ENCODE measurements at places on chromosomes 12 and 14.

DNA sequence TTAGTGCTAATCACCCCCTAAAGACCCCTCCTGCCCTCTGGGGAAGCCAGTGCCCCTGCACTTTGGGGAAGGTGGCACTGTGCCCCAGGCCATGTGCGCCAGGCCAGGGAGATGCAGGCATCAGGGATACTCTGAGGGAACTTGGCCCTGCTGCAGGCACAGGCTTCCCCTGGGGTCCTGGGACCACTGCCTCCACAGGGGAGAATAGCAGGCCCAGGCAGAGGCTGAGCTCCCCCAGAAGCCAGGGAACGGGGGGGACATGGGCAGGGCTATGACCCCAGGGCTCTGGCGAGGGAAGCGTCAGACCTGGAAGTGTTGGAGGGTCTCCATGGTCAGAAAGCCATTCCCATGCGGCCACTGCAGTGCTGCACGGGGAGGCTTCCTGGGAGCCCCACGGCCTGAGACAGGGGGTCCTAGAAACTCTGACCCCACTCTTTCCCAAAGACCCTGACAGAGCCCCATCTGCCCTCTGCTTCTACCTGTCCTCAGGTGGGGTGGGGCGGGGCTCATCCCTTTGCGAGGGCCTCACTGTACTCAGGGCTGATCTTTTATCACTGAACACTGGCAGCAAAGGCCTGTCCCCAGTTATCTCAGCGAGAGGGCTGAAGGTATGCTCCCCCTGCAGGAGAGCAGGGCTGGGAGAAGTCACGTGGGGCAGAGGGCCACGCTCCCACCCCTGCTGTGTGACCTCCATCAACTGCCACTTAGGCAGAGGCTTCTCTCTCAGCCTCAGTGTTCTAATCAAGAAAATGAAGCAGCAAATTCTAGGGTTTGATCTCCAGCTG lies 160.0 kb downstream of the CALM1 start:
- no peak for DNase-seq

- no peak for DNase-seq
Measured at GRCh38 chr12:83198291-83199015, 511.7 kb downstream of the TMTC2 start.

GRCh38 chr12:12979126-12979525 lies 20.9 kb downstream of the HEBP1 start:
- no peak for DNase-seq

GRCh38 chr12:16454481-16454880 lies 107.0 kb downstream of the MGST1 start:
- DNase-seq, result no peak

DNA sequence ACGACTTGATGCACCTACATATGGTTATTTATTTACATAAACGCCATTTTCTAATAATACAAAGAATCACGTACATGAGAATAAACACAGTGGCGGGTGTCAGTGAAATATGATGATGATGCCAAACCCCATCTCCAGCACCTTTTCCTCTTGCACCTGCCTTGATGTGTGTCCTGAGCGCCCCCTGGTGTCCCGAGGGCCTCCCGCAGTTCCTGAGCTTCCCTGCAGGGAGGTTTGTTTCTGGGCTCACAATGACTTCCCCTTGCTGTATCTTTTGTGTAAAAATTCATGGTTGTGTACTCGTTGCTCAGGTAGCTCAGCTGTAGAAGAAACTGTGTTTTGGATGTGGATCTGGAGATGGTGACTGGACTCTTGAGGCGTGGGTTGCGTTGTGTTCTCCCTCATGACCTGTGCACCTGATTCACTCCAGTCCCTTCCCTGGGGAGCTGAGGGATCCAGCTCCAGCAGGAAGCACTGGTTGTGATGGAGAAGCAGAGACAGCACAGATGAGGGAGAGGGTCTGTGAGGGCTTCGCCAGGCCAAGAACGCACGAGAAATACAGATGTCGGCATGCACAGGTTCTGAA lies 1037.8 kb downstream of the TMEM121 start:
- no peak for DNase-seq

- no peak for DNase-seq
Measured at GRCh38 chr12:13992585-13992984, 11.2 kb upstream of the GRIN2B start.

DNA sequence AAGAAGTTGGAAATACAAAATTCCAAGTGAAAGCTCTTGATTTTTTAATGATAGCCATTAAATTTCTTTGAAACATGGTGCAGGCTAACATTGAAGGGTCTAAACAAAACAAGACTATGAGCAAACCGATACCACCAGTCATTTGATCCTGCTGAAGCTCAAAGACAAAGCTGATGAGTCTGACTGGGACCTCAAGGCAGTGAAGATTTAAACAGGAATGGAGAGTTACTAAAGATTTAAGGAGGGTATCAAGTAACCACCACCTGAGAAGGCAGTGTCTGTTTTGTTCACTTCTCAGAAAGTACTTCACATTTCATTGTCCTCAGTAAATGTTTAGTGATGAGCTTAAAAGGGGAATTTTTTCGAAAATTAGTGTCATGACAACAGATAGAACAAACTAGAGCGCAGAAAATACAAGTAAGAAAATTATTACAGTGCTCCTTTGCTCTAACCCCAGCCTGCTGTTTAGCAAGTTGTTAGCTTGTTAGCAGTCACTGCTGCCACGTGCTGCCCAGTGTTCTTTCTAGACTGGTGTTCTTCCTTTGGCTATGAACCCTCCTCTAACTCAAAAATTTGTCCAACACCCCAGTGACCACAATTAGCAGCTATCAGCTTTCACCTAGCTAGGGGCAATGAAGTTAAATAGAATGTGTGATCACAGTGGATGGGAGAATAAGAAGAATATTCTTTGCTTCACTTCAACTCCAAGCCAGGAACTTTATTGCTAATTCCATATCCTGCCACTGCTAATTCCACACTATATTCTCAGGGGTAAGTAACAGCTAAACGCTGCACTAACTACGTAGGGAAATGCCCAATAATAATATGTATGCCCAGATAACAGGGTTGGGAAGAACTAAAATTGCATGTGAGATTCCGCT lies 41.1 kb downstream of the YAF2 start:
- no peak for DNase-seq

- no peak for DNase-seq
Measured at GRCh38 chr12:42237052-42237852, 796 bp downstream of the YAF2 start.

GRCh38 chr12:97899956-97900355 lies 437.4 kb downstream of the RMST start:
- no peak for DNase-seq

DNA sequence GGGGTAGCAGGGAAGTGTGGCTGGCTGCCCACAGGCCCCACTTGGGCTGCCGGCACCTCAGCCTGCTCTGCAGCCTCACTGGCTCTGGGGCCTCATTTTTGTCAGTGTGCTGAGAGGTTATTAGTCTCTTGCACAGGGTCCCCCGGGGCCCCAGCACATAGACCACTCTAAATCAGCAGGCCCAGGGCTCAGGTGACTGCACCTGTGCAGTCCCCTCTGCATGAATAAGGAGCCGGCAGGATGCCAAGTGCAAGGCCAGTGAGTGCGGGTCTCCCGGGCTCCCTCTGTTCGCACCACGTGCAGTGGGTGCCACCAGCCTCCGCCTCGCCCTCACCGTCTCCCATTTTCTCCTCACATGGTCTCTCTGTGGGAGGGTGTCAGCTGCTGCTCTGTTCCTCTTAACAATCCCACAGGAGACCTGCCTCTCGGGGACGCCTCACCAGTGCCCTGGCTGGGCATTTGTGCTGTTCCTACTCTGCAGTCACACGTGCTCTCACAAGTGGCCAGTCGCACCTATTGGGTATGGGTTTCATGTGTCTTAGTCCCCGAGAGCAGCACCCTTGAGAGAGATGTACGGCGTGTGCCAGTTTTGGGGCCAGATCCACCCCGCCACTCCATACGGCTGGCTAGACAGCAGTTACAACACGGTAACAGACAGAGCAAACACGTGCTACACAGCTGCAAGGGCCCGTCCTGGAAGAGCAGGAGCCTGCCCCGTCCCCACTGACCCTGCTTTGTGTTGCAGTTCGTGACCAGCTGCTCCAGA lies 40.4 kb downstream of the MMAB start:
- no peak for DNase-seq

- no peak for DNase-seq
Measured at GRCh38 chr12:69392179-69392928, 32.8 kb downstream of the YEATS4 start.

DNA sequence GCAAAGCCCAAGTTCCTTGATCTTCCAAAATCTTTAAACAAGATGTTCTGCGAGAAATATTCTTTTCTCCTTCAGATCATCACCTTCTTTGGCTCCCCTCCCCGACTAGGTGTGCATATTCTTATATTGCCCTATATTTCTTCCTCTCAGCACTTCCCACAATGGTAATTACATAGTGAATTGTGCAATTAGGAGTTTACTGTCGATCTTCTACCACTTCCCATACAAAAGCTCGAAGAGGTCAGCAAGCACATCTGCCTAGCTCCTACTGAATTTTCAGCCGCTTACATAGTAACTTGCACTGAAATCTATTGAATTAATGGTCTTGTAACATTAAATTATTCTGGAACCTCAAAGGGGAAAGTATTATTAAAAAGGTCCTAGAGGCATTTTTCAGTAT lies 16.7 kb downstream of the OSBPL8 start:
- no peak for DNase-seq

DNA sequence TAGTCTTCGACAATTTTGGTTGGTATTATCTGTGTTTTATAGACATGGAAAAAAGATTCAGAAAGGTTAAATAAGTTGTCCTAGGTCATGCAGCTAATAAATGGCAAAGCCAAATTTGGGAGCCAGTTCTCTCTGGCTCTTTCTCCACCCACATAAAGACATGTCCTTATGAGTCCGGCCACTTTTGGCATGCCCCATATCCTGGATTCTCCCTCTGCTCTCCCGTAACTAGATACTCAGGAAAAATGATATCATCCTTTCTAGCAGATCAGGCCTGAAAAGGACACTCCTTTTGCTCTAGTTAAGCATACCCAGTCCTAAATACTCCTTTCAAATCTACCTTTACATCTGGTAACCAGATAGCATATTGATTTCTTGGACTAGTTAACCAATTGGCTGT lies 64.4 kb downstream of the TTLL5 start:
- no peak for DNase-seq

- no peak for DNase-seq
Measured at GRCh38 chr14:75307700-75308379, 29.2 kb downstream of the FOS start.

DNA sequence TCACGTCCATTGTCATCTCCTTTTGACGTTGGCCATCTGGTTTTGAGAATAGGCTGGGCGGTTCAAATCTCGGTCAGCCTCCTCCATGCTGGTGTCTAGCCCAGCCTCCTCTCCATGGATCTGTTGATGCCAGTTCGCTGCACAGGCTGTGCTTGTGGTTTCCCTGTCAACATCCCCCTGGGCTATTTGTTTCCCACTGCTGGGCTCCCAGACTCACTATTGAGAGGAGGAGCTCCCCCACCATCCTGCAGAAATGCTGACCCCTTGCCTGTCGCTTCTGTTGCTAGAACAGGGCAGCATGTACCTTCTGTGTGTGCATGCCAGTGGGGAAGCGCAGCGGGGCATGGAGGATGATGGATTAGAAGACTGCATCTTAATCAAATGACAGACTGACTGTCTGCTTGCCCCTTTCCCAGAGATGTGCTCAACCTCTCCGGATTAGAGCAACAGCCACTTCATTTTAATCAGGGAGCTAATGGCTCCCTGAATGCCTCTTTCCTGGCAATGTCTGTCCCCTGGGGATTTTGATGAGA lies 170.5 kb downstream of the TSPAN9 start:
- no peak for DNase-seq

DNA sequence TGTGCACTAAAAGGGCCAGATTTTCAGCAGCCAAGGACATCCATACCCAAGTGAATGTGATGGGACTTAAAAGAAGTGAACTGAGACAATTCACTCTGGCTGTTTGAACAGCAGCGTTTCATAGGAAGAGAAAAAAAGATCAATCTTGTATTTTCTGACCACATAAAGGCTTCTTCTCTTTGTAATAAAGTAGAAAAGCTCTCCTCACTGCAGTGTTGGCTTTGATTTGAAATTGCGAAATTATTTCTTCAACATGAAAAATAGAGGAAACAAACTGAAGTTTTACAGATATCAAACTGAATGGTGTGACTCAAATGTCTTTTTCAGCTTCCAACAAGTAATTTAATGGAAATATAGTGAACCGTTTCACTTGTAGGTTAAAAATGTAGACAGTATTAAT lies 11.3 kb upstream of the KCNMB4 start:
- no peak for DNase-seq

- no peak for DNase-seq
Measured at GRCh38 chr14:62528296-62528695, 517.0 kb downstream of the KCNH5 start.

- no peak for DNase-seq
Measured at GRCh38 chr12:119827760-119828159, 49.4 kb downstream of the CIT start.

- DNase-seq, result no peak
Measured at GRCh38 chr12:109720152-109720856, 6.7 kb downstream of the FAM222A start.

DNA sequence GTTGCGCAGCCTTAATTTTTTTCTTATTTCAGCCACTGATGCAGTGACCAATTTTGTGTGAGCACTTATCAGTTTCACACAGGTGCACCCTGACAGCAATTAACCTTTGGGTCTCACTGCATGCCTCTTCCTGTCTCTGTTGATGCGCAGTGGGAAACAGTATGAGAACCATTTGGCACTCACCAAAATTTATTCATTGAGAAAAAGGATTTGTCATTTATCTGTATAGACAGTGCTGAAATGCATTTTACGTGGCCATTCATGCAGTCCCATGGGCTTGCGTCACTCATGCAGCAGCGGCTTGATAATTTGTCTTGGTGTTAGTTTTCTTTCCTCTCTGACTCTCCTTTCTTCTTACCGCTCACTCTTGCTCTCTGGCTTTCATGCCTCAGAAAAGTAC lies 157.5 kb downstream of the C12orf75 start:
- DNase-seq, result peak; percentile 22

DNA sequence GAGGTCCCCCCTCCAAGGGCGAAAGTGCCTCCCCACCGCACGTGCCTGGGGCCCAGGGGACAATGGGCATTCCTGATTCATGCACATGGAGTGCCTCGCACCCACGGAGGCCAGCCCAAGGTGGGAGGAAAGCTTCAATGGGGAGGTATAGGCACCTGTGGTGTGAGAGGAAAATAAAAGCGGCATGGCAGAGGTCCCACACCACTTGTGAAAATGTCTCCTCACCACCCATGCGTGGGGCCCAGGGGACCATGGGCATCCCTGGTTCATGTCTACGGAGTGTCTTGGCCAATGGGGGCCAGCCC lies 384.7 kb downstream of the ALG10 start:
- no peak for DNase-seq

GRCh38 chr12:109539508-109539907 lies 33.8 kb downstream of the MMAB start:
- no peak for DNase-seq

- DNase-seq, result no peak
Measured at GRCh38 chr12:120134307-120134980, 17.9 kb upstream of the RAB35 start.

GRCh38 chr12:125032466-125033152 lies 32.6 kb upstream of the AACS start:
- no peak for DNase-seq

GRCh38 chr12:52198454-52199215 lies 6.8 kb upstream of the KRT80 start:
- DNase-seq, result no peak

GRCh38 chr12:109258607-109259544 lies 50.2 kb downstream of the FOXN4 start:
- DNase-seq, result no peak
